Articular chondrocyte of knee joint (primary cell): ENCODE measurements at places on chromosomes 16 and 17. TPM values are rescaled to one million over a fixed set of nuclear protein-coding genes. Genes with fewer than 3 reads are reported as not detected.

Gene HIC1
- total RNA-seq = 7.6 and 12.9 TPM in 2 replicates

Gene TMEM204
- 10.6 and 11.9 TPM in 2 replicates for total RNA-seq

Gene CDH8
- total RNA-seq = 0.32 TPM in 1 of 2 replicates, not detected in the other

Gene OR1A1
- not detected in 2 replicates for total RNA-seq

Gene MT3
- total RNA-seq = not detected in 2 replicates

Gene KCNJ12
- total RNA-seq = 6.7 and 7.2 TPM in 2 replicates

Gene TPSD1
- not detected in 2 replicates for total RNA-seq

Gene RRAD
- total RNA-seq = 1.3 and 2.3 TPM in 2 replicates

Gene CBLN1
- total RNA-seq = 0.11 TPM in 1 of 2 replicates, not detected in the other

Gene ITGAL
- not detected in 2 replicates for total RNA-seq

Gene CFAP97D1
- not detected in 2 replicates for total RNA-seq

Gene MRC2
- 247 and 254 TPM in 2 replicates for total RNA-seq

Gene ACTG1
- total RNA-seq = 8,564 and 11,024 TPM in 2 replicates

Gene TM4SF5
- not detected in 2 replicates for total RNA-seq

Gene CD300E
- total RNA-seq = under 0.01 TPM in 1 of 2 replicates, not detected in the other

Gene HOXB7
- 0.13 TPM in 1 of 2 replicates, not detected in the other for total RNA-seq

Gene CHRNE
- 0.65 TPM in 2 replicates for total RNA-seq

Gene YBX2
- total RNA-seq = 0.13 TPM in 1 of 2 replicates, not detected in the other

Gene KRTAP4-3
- total RNA-seq = not detected in 2 replicates

Gene FOXF1
- total RNA-seq = under 0.01 and 0.13 TPM in 2 replicates

Gene RNU2-1
- total RNA-seq = not detected in 2 replicates

Gene MILR1
- 4.1 and 4.4 TPM in 2 replicates for total RNA-seq

Gene RILP
- 7.9 and 10.3 TPM in 2 replicates for total RNA-seq

Gene SDR42E1
- 6.8 and 9.9 TPM in 2 replicates for total RNA-seq

Gene TBC1D3G
- total RNA-seq = not detected in 2 replicates

Gene PROCA1
- 0.54 and 0.78 TPM in 2 replicates for total RNA-seq

Gene MYL11
- not detected in 2 replicates for total RNA-seq

Gene NSRP1
- total RNA-seq = 13.0 and 14.2 TPM in 2 replicates

Gene ADGRG1
- total RNA-seq = 1.4 and 3.1 TPM in 2 replicates

Gene RNF213
- 144 and 152 TPM in 2 replicates for total RNA-seq

Gene HID1
- total RNA-seq = 0.32 TPM in 1 of 2 replicates, not detected in the other

Gene SOST
- total RNA-seq = not detected in 2 replicates

Gene USP43
- total RNA-seq = 0.26 and 0.32 TPM in 2 replicates

Gene UMOD
- not detected in 2 replicates for total RNA-seq

Gene RSAD1
- 17.4 and 18.3 TPM in 2 replicates for total RNA-seq

Gene KRT40
- total RNA-seq = not detected in 2 replicates

Gene CEMP1
- not detected in 2 replicates for total RNA-seq

Gene KRTAP3-2
- not detected in 2 replicates for total RNA-seq

Gene GPR139
- total RNA-seq = not detected in 2 replicates

Gene AMFR
- total RNA-seq = 191 and 221 TPM in 2 replicates

Gene MPO
- total RNA-seq = 0.11 and 0.26 TPM in 2 replicates

Gene SGCA
- 9.8 and 13.3 TPM in 2 replicates for total RNA-seq

Gene NPIPA8
- total RNA-seq = 0.65 TPM in 1 of 2 replicates, not detected in the other
